H4 (cell line): ENCODE measurements at places on chromosomes 16 and 17.

GRCh38 chr17:72661945-72662826 lies 430.3 kb downstream of the SLC39A11 start:
- no peak for DNase-seq

DNA sequence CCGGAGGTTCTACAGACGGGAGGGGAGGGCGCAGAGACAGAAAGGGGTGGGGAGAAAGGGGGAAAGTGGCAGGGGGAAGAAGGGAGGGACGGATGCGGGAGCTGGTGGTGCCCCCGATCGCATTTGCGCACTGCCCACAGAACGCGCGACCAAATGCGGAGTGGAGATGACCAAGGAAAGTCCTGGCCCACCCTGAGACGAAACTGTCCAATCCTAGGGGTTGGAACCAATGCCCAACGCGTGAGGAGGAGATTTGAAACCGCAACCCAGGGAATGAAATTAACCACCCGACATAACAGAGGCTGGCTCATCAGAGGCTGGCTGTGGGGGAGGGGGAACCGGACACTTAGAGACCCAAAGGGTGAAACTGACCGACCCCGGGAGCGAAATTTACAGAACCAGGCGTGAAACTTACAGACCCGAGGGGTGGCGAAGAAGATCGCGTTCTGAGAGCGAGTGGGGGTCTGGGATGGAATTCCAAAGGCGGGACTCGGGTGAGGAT lies 1.4 kb downstream of the HES7 start:
- no peak for DNase-seq

DNA sequence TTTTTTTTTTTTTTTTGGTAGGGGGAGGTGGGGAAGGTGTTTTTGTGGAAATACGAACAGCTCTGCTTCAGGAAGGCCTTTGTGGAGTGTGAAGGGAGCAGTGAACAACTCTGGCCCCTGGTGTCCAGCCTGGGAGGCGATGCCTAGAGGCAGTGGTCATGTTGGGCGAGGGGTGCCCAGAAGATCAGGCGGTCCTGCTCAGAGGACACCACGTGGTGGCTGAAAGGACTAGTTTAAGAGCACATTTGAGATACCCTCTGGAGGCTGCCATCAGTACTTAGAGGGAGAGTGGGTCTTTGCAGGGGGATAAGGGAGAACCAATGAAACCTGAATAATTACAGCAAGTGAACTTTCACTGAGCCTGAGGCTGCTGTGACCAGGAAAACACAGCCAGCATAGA lies 40.1 kb upstream of the RHOT1 start:
- no peak for DNase-seq

DNA sequence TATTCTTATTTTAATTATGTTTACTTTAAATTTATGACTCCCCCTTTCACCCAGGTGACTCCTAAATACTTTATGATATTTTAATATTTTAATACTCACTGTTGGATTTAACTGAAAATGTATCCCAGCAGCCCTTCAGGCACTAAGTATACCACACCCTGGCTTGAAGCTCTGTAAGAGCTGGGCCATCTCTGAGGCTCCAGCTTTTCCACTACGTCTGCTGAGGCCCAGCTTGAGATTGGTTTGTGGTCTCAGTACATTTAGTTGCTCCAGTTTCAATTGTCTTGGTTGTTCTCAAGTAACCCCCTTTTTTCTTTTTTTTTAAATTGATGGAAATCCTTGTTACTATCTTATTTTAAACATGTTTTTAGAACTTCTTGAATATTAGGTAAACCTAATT lies 27.0 kb upstream of the CAPNS2 start:
- no peak for DNase-seq

DNA sequence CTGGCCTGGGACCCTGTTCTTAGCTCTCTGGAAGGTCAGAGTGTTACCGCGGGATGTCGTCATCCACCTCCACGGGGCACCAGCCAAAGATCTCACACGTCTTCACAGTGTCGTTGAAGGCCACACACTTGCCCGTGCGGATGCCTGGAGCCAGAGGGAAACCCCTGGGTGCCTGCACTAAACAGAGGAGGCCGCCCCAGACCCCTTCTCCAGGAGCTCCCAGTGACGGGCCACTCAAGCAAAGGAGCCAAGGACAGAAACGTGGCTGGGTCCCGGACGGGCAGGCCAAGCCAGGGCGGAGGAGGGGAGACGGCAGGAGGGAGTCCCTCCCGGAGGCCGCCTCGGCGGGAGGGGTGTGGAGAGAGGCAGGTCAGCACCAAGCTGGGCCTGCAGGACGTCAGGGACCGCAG lies 11.0 kb upstream of the CAMKK1 start:
- DNase-seq = no peak

GRCh38 chr17:57085448-57086068 lies 512 bp downstream of the AKAP1 start:
- DNase-seq = no peak

- no peak for DNase-seq
These were observed 424.8 kb downstream of the HS3ST3B1 start for GRCh38 chr17:14725729-14726128.

- DNase-seq = no peak
These were observed 4.9 kb downstream of the TMEM92 start for GRCh38 chr17:50279181-50279526.

- no peak for DNase-seq
These were observed at the start of gene DPEP3 for GRCh38 chr16:67979955-67980678. Gene DPEP3 (minus strand): TSS chr16:67980499. CDS start chr16:67980380, 119 bp downstream.

GRCh38 chr17:78210111-78210510 lies 3.9 kb upstream of the BIRC5 start:
- no peak for DNase-seq

DNA sequence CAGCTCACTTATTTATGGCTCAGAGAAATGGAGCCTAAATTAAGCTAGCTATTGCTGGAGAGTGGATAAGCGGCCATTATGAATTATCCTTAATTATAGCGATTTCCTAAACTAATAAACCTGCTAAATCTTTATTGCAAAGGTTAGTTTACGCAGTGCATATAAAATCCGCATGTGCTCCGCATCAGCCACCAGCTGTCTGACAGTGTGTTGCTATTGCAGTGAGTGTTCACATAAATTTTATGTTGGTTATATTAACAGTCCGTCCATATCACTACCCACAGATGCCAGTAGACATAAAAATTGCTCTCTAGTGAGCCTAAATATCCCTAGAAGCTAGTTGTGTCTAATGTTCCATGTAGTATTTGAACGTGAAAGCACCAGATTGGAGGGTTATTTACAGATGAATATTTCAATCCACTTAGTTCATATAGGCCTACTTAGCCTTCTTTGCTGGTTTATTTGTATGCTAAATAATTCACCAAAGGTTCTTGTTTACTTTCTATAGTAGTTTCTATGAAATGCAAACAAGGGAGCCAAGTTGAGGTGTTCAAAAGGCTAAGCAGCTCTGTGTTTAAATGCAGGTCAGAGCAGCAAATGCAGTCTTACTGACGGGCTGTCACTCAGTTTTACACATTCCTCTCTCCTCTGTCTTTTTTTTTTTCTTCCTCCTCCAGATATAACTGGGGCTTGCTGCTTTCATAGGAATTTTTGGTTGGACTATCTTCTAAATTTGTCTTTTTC lies 219.1 kb downstream of the IRX3 start:
- DNase-seq = no peak

DNA sequence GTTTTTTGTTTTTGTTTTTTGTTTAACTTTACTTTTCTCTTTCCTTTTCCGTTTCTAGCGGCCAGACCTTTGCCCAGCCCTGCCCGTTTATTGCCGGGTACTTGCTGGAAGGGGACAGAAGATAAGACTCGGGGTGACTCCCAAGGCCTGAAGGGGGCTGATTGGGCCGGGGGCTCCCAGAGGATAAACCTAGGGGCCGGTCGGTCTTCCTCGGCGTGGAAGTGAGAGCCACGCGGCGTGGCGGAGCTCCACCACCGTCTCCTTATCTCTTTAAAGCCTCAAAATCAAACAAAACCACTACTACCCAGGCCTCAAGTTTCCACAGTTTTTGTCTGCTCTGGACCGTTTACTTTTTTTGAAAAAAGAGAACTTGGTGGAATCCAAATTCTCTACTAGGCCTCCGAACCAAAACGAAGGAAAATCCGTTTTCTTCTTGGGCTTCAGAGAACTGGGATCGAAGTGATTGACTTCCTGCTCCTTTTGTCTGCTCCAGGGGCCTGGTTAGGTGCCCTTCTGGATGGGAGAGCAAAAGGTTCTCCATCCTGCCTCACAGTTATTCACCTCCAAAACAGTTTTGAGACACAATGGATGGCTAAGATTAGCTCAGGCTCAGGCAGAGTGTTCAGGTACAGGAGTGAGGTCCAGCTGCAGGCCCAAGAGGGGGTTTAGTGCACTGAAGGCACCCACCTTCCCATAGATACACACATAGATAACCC lies 8.5 kb upstream of the HOXB9 start:
- DNase-seq = no peak

DNA sequence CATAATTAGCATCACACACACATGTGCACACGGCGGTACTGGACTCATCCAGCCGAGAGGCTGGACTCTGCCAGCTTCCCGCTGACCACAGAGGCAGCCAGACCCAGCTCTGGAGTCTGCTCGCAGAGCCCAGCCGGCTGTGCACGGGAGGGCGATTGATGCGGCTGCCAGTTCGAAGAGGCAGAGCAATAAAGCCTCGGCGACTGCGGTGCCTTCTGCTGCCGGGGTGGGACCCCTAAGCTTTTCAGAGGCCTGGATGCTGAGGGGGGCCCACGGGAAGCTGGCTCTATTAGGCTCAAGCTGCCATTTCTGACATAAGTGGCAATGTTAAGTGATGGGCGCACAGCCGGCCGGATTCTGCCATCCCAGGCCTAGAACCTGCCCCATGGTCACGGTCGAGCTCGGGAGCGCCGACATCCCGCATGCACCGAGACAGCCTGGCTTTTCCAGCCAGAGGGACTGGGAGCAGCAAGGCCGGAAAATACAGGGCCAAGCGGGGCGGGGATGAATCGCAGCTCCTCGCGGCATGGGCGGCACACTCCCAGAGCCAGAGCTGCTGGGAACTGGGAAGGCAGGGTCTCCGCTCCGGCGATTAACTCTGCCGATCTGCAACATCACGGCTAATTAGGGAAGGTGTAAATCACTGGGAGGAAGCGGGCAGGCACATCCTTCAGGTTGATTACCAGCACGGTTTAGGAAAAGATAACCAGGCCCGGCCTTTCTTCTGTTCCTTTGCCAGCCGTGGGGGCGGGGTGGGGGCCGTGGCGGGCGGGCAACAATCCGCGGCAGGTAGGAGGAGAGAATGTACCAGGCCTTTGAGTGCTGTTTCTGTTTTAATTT lies 57.7 kb downstream of the TBC1D16 start:
- DNase-seq = no peak

DNA sequence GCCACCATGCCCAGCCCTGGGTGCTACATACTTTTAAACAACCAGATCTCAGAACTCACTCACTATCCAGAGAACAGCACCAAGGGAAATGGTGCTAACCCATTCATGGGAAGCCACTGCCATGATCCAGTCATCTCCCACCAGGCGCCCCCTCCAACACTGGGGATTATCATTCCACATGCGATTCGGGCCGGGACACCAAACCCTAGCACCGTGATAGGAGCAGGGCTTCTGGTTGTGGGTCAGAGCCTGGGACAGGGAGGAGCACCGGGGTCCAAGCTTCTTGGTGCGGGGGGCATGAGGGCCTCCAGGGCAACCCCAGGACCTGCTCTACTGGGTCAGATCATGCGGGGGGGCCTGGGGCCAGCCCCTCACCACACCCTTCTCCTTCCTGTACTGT lies 4.5 kb downstream of the TMEM235 start:
- no peak for DNase-seq

DNA sequence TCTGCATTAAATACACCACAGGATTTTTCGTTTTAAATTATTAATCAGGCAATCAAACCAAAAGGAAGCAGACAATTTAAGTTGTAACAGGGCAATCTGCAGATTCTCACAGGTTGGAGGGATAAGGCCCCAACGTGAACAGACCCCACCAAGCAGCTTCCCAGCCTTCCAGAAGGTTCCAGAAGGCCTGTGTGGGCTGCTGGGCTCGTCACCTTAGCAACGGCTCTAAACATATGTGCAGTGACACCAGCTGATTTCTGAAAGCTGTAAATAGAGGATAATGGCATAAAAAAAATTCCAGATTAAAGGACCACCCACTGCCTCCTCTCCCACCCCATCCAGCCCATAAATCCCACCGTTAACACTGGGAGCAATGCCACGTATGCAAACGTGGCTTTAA lies 123.8 kb downstream of the ZNF778 start:
- DNase-seq = no peak

GRCh38 chr16:49510654-49511305 lies 137.2 kb downstream of the C16orf78 start:
- DNase-seq = no peak

DNA sequence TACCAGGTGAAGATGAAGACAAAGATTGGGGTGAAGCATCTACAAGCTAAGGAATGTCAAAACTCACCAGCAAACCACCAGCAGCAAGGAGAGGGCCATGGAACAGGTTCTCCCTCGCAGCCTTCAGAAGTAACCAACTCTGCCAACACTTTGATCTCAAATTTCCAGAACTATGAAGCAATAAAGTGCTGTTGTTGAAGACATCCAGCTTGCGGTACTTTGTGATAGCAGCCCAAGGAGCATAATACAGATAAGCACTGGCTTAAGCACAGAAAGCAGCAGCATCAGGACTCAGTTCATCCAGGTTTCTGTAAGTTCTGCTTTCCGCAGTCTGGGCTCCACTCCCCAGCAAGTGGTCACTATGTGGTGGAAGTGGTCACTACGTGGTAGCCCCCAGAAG lies 16.0 kb upstream of the CDRT4 start:
- no peak for DNase-seq

- no peak for DNase-seq
These were observed 36.8 kb upstream of the ELAC2 start for GRCh38 chr17:13054666-13055065.

DNA sequence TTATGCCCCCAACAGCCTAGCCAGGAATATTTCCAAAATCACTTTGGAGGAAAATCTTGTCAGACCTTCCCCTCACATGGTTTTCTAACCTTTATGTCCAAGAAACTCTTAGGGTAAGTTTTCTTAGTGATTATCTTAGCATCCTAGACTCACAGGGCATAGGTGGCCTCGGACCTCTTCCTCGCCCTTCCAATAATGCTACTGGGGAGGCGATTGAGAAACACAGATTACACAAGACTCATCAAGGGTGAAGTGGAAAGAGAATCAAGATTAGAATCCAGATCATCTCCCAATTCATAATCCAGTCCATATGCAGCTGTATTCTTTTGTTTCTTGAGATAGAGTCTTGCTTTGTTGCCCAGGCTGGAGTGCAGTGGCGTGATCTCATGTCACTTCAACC lies 358.4 kb upstream of the CDH5 start:
- no peak for DNase-seq

DNA sequence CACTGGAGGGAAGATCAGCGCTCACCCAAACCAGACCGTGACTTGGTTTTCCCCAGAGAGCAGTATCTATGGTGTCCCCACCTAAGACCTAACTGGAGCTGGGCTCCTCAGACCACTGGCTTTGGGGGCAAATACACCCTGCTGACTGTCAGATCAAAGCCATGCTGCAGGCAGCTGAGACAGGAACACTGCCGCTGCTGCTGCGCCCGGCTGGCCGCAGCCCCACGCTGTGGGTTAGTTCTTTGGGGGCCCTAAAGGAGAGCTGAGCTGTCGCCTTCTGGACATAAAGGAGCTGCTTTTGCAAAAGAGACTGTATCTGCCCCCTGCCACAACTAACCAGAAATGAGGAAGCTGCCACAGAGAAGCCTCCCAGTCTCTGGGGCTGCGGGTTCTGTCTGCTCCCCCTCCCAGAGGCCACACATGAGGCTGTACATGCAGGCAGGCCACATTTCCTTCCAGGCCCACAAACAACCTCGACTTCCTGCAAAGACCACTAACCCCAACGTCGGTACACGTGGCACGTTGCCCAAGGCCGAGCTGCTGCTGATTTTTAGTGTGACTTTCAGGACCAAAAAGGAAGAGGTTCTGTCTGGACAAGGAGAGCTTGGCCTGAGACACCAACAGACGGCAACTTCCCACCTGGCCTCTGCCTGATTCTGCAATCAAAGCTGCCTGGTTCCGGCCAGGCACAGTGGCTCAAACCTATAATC lies 18.2 kb upstream of the ABR start:
- no peak for DNase-seq
